Spinal cord (tissue), 10 donors: ENCODE measurements at places on chromosomes 16 and 17.

DNA sequence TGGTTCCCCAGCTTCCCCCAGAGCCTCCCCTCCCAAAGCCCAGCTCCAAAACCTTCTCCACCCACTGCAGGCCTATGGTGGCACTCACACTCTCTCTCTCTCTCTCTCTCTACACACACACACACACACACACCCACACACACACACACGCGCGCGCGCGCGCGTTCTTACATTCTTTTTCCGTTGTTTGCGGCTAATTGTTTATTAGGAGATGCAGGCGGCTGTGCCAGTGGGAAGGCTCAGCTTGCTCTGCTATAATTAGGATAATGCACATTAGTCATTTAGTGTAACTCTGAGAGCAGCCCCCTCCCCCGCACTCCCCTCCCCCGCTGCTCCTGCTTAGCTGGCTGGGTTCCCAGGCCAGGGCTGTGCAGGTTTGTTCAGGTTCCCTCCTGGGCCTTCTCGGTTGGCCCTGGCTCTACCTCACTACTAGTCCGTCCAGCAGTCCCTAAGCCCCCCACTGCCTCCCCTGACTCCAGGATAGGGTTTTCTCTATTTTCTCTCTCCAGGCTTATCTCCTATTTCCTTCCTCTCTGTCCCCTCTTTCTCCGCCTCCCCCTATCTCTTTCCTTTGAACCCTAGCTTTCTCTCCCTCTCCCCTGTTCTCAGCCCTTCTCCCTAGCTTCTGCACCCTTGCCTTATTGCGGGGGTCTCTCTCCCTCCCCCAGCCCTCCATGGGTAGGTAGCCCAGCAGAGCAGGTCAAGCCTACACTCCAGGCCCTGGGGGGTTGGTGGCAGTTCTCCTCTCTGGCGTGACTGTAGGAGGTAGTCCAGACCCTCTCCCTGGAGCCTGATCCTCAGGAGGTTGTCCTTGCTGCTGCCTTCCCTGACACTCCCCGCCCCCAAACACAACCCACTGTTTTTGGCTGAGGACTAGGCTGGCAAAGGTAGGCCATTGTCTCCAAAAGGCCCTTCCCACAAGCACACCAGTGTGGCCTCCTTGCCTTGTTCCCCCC, 34.0 kb downstream of the TMEM132E start:
- DNase-seq = no peak

- DNase-seq = no peak
Observed at GRCh38 chr16:7443142-7443541, 110.5 kb downstream of the RBFOX1 start.

GRCh38 chr17:79987187-79987934, 48.3 kb downstream of the TBC1D16 start:
- no peak for DNase-seq

- DNase-seq = peak; percentile 67
Observed at GRCh38 chr17:34793231-34793908, 167.9 kb downstream of the CCT6B start.

GRCh38 chr17:8164815-8165131, 2.0 kb upstream of the VAMP2 start:
- DNase-seq = no peak

GRCh38 chr17:40810494-40810893, 10.7 kb upstream of the KRT28 start:
- DNase-seq = no peak

DNA sequence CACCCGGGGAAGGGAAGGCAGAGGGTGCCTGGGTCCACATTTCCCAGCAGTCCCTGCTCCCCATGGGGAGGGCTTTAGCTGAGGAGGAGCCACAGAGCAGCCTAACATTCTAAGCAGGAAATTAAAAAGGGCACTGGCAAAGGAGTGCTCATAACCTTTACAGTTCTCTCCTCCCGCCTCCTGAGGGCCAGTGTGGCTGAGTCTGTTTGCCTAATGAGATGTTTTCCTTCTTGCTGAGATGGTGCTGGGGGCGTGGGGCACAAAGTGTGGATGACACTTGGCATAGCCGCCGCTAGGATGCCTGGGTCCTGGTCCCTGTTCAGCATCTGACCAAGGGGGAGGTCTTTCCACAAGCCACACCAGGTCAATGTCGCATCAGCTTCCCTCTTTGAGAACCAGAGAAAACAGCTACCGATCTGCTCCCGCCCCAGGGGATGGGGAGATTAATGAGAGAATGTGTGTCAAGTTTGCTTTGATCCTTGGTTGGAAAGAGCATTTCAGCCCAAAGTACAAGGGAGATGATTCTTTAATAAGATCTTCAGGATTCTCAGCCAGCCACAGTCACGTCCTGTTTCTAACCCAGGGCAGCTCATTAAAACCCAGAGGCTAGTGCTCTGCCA, 5.8 kb downstream of the KIF18B start:
- no peak for DNase-seq

DNA sequence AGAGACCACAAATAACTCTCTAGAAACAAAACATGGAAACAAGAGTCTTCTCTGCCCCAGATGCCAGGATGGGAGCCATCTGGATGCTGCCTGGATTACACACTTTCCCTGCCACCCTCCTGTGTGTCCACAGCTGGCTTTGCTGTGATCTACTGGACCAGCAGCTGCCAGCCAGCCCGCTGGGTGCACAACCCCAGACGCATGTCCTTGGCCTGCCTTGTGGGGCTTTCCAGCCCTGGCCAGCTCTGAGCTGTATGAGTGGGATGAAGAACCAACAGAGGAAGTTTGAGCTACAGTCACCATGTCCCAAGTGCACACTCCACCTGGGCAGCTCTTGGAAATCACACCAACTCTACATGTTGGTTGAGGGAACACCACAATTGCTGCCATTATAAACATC, 57.0 kb upstream of the TNRC6C start:
- DNase-seq = no peak

- DNase-seq = peak; percentile 91
Observed at GRCh38 chr17:7023576-7024401, 939 bp downstream of the BCL6B start.

- DNase-seq = no peak
Observed at GRCh38 chr17:17086585-17086984, 44.3 kb downstream of the MPRIP start.

- no peak for DNase-seq
Observed at GRCh38 chr17:19781488-19782458, 33.7 kb upstream of the ALDH3A1 start.

- no peak for DNase-seq
Observed at GRCh38 chr17:21251337-21252010, 1.7 kb downstream of the NATD1 start.

GRCh38 chr16:82061861-82062525, 26.9 kb downstream of the HSD17B2 start:
- no peak for DNase-seq

DNA sequence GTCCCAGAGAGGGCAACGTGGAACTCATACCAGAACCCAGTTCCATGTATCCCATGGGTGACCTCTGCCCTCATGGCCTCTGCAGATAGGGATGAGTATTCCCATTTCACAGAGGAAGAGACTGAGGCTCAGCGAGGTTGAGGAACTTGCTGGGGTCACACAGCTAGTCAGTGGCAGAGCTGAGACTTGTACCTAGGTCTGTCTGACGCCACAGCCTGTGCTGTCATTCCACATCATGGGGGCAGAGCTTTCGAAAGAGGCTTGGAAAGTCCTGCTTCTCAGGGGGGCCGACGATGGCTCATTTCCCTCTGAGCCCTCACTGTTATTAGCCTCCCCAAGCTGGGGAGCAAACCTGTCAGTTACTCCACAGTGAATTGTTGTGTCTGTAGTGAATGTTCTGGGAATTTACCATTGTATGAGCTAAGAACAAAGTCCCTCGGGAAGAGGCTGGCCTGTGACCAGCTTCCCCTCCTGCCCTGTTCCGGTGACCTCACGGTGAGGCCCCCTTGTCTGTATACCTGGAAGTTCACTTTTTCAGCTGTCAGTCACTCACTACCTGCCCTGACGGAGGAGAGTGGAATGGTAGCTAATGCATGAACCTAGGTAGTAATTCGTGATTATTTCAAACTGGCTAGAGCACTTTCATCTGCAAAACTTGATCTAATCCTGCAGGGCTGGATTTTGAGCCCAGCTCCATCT, 8.9 kb downstream of the METTL22 start:
- DNase-seq = no peak

DNA sequence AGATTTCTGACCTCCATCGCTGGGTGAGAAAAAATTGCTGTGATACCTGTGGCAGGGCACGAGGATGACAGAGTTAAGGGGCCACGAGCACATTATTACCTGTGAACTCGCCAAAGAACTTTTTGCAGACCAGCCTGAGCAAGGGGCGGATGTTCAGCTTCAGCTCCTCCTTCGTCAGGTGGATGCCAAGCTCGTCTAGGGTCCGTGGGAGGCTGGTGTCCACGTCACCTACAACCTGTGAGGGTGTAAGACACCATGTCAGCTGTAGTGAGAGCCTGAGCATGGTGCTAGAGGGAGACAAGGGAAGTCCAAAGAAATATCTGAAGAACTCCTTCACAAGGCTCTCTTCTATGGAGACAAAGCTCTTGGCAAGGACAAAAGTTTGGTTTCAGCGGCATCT, 17.1 kb downstream of the HIGD1B start:
- DNase-seq = no peak

DNA sequence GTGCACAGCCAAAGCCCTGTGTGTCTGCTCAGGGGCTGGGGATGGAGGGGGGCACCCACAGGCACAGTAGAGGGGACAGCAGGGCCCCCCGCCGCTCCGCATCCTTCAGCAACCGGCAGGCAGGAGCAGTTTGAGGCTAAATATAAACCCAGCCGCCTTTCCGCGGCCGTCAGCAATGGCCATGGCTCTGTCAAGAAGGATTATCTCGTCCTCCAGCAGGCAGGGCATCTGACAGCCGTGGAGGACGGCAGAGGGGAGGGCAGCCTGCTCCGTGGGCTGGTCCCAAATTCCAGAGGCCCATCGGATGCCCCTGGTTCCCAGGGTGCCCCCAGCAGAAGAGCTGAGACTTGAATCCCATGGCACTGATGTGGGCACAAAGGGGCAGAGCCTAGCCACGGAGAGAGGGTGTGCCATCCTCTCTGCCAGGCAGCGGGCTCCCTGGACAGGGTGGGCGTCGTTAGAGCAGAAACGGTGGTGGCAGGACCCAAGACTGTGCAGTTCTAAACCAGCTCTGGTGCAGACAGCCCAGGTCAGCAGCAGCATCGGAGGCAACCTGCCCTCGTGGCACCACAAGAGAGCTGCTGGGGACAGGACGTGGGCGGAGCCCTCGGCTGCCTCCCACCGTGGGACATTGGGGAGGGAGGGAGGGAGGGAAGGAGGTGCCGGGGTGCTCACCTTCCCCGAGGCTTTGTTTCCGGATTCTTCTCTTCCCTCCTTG, 198.8 kb upstream of the CIBAR2 start:
- DNase-seq = no peak

GRCh38 chr16:27317738-27318391, 4.1 kb downstream of the IL4R start:
- DNase-seq = no peak

DNA sequence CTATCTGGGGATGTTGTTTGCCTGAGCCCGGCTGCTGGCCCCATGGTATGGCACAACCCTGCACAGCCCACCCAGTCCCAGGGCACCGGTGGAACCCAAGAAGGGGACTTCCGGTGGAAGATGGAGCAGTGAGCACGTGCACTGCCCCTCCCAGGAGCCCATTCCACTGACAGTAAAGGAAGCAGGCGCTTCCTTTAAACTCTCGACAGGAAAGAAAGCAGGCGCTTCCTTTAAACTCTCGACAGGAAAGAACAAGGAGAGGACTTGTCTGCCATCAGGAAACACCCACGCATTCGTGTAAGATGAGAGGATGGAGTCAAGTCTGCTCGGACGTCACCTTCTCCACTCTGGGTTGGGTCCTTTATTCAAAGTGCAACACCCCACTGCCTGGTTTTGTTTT, 53.7 kb downstream of the IL21R start:
- no peak for DNase-seq

DNA sequence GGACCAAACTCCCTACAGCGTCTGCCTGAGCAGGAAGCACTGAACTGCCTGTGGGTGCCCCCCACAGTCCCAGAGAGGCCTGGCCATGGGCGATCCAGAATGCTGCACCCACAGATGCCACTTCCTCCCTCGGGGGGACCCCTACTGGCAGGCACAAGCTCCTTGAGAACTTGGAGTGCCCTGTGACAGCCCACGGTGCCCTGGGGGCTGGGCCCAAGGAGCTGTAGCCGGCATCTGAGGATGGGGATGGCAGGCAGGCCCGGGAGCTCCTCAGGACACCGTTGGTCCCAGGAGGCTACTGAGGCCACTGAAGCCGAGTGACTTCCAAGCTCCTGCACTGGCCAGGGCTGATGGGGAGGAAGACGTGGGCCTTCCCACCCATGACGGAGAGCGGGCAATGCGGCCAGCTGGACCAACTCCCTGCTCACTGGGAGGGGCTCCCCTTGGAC, 15.1 kb upstream of the RASD1 start:
- no peak for DNase-seq

GRCh38 chr17:83203073-83203471, 123.7 kb downstream of the METRNL start:
- no peak for DNase-seq

DNA sequence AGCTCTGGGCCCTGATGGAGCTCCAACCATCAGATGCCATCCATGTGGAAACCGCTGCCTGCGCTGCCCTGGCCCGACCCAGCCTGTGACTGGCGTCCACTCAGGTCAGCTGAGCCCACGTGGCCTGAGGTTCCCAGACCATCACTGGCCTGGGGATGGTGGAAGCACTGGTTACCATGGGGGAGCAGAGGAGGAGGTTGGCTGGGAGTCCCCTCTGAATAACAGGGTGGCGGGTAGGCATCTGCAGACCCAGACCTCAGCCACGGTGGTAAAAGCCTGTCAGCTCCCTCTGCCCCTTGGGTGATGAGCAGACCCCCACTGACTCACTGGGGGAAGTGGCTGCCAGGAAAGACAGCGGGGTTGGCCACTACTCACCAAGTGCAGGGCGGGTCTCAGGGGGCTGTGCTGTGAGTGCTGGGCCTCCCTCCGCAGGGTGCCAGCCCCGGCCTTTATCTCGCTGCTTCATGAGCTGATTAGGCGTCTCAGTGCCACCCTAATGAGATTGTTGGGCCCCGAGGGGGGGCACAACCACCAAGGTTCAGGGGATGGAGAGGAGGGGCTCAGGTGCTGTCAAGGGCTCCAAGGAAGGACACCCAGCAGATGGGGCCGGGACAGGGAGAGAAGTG, at the start of gene PDE6G:
Gene PDE6G (minus strand): TSS at position 425 of the 626 bp plus-strand sequence. CDS start 3,237 bp downstream, outside the sequence.
- DNase-seq = no peak

DNA sequence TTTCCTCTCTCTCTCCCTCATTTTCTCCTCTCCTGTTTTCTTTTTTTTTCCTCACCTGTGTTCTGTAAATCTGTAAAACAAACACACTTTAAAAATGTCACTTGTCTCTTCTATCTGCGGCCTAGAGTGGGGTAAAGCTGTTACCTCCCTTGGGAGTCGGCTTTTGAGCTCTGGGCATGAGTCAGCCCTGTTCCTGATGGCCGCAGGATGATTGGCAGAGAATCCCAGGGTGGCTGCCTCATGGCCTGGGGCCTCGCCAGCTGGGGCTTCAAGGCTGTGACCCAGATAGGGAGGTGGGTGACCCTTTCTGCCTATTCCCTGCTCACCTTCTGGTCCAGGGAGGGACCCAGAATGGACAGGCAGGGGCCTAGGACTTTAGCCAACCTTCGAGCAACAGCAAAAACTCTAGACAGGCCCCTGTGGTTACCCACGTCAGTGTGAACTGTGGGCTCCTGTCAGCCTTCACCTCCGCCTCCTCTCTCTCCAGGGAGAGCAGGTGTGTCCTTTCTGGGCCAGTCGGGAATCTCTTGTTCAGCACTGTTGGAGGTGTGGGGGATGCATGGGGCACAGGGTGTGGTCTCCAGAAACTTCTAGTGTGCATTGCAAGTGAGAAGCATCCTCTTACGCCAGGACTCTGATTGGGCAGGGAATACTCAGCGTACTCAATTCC, 87.4 kb downstream of the RAP1GAP2 start:
- no peak for DNase-seq
